Stimulated activated CD4-positive, alpha-beta T cell treated with anti-CD3 and anti-CD28 coated beads, Interleukin-4, amount 100 ng/mL, for 48 hours (primary cell): ENCODE measurements at places on chromosomes 5 and 9.
A peak's percentile ranks its signal among the peaks of the same experiment; 100 is the strongest.

DNA sequence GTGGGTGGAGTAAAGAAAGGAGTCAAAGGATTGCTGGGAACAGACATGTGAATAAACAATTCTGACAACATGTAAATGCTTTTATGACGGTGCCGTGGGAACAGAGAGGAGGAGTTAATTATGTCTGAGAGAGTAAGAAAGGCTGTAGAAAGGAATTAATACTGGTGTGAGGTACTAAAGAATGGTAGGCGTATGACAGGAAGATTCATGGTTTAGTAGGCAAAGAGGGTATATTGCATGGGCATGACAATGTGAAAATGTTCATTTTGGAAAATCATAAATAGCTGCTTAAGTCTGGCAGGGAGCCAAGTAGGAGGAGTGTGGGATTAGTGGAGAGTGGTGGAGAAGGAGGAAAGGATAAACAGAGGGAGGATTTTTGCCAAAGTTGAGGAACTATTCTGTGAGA lies 19.7 kb downstream of the NAA35 start:
- DNase-seq: no peak

DNA sequence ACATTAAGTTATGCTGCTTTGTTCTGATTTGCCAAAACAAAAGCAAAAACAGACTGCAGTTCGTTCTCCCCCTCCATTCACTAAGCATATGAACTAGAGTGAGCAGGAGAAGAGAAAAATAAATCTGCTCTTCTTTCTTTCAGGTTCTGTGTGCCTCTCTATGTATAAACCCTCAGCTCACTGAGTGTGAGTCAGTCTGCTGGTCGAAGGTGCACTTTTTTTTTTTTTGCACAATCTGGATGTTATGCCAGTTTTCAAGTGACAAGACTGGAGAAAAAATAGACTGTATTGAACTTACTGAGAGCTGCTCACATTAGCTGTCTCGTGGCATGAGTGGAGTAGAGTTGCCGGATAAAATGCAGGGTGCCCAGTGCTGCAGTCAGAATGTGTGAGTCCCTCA lies 244.6 kb upstream of the ATP10B start:
- DNase-seq: no peak

- DNase-seq: peak; percentile 47
Observed at GRCh38 chr5:131379723-131380122, 115.9 kb downstream of the CDC42SE2 start.

DNA sequence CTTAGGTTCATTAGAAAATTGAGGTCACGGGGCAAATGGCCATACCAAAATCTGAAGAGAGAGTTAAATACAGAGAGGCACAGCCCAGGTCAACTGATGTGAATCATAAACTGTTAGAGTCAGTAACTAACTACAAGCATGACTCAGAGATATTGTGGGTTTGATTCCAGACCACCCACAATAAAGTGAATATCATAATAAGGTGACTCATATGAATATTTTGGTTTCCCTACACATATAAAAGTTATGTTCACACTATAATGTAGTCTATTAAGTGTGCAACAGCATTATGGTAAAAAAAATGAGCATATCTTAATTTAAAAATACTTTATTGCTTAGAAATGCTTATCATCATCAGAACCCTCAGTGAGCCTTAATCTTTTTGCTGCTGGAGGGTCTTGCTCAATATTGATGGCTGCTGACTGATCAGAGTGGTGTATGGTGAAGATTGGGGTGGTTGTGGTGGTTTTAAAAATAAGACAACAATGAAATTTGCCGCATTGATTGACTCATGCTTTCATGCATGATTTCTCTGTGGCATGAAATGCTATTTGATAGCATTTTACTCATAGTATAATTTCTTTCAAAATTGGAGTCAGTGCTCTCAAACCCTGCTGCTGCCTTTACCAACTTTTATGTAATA lies 53.1 kb upstream of the EDIL3 start:
- DNase-seq: no peak

DNA sequence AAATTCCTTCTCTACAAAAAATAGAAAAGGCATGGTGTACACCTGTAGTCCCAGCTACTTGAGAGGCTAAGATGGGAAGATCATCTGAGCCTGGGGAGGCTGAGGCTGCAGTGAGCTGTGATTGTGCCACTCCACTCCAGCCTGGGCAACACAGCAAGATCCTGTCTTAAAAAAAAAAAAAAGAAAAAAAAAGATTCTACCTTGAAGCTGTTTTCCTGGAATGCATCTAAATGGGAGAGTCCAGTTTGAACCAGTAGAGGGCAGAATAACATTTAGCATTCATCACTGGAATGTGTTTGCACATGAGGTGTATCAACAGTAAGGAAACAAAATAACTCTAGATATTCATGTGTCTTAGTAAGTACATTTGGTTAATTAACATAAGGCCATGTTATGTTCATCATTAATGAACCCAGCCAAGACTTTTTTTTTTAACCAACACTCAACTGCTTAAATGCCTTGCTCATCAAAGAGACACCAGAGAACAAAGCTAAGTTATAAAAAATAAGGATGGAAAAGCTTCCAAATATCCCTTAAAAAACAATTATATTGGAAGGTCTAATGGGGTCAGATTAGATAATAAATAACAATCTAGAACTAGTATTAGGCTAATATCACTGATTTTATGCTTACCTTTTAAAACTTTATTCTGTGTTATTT lies 16.1 kb downstream of the IFNE start:
- DNase-seq: no peak

GRCh38 chr5:131200560-131200959 lies 29.8 kb downstream of the LYRM7 start:
- DNase-seq: no peak

- DNase-seq: no peak
Observed at GRCh38 chr9:99336005-99336404, 113.9 kb downstream of the SEC61B start.

DNA sequence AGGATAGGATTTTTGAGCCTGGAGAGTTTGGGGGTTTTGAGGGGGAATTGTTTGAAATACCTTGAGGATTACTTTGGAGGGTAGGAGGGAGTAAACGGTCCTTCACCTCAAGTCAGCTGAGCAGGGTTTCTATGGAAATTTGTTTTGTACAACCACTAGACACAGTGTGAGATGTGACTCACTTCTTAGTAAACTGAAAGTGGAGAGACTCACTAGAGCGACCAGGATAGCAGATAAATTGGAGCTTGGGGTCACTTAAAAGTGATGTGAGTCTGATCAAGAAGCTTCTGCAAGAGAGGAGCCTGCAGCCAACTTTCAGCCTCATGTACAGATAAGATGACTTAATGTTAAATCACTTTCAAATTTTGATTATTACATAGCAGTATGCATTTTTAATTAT lies 1945.9 kb upstream of the NUDT12 start:
- DNase-seq: no peak

- DNase-seq: peak; percentile 38
Observed at GRCh38 chr5:127029581-127030258, 638 bp downstream of the MARCHF3 start.

- no peak for DNase-seq
Observed at GRCh38 chr5:113232221-113232620, 202.6 kb downstream of the TSSK1B start.

DNA sequence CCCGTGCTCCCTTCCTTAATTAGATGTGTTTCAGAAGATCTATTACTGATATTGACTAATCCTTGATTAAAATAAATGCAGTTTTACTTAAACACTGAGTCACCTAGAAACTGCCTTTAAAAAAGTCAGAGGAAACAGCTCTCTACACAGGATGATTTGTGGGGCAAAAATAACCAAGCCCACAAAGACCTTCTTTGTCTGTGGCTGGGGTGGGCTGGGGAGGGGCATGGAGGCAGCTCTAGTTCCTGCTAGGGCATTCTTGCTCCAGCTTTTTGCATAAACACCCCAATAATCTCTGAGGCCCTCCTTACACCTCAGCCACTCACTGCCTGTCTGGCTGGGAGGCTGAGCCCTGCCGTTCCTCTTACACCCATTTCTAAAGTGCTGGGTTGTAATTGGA lies 227.6 kb upstream of the DAP start:
- DNase-seq: no peak

- no peak for DNase-seq
Observed at GRCh38 chr9:121271368-121272341, 3.7 kb downstream of the GSN start.
